Lung microvascular endothelial cell (primary cell): ENCODE measurements at places on chromosomes 3 and 15.

- no peak for DNase-seq
Measured at GRCh38 chr3:3860235-3860634, 61.0 kb downstream of the LRRN1 start.

GRCh38 chr3:77685713-77686112 lies 645.8 kb downstream of the ROBO2 start:
- DNase-seq, result no peak

- DNase-seq, result no peak
Measured at GRCh38 chr3:184769382-184770170, 42.4 kb upstream of the VPS8 start.

DNA sequence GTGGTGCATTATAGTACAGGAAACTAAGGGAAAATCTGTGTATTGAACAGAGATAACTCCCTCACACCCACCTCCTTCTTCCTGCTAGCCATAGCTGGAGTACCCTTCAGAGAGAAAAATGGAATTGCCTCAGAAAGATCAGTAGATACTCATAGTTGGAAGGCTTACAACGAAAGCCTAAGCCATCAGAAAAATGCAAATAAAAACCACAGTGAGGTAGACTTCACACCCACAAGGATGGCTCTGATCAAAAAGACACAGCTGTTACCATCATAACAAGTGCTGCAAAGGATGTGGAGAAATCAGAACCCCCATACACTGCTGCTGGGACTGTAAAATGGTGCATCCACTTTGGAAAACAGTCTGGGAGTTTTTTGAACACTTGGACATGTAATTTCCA lies 7.4 kb upstream of the DLG1 start:
- DNase-seq, result no peak

DNA sequence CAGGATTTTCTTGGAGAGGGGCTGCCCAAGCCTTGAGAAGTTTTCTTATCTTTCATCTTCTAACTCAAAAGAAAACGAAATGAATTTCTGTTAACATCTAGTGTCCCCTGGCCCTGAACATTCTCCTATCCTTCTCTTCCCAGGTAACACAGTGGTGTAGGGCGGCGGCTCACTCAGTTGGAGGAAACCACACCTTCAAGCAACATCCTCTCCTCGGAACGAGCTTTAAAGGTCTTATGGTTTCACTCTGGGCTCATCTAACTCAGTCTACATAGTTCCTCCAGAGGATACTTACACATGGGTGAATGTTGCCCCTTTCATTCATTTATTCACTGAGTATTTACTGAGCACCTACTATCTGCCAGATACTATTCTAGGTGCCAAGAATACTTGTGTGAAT lies 31.0 kb upstream of the KLHL6 start:
- DNase-seq, result no peak

- no peak for DNase-seq
Measured at GRCh38 chr3:50102558-50102957, 13.8 kb downstream of the RBM5 start.

DNA sequence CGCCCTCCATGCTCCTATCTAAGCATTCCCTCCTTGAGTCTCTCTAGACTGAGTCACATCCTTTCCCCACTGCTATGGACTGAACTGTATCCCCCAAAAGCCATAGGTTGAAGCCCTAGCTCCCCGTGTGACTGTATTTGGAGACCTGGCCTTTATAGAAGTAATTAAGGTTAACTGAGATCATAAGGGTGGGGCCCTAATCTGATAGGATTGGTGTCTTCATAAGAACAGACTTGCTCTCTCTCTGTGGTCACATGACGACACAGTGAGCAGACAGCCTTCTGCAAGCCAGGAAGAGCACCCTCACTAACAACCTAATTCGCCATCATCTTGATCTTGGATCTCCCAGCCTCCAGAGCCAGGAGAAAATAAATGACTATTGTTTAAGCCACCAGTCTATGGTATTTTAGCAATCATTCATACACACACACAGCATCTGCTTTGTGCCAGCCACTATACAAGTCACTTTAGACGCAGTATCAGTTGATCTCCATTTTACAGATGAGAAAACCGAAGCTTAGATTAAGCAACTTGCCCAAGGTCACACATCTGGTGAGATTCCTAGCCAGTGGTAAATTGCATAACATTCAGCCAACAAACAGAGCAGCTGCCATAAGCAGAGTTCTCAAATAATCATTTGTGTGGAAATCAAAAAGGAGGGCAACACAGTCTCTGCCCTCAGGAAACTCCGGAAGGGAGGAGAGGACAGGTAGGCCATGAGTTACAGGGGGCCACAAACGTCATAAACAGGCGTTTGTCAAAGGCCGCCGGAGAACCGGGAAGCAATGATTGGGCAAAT lies 66.3 kb upstream of the HES1 start:
- peak; percentile 27 for DNase-seq

GRCh38 chr15:40323953-40324937 lies 753 bp downstream of the INAFM2 start:
- DNase-seq, result peak; percentile 44

- no peak for DNase-seq
Measured at GRCh38 chr15:101019366-101019896, 100.3 kb downstream of the LRRK1 start.

GRCh38 chr3:45972534-45973402 lies 22.9 kb downstream of the FYCO1 start:
- DNase-seq, result no peak
